ENCODE measurements at places on chromosomes 1 and 21.

GRCh38 chr1:45658171-45658570 is 28.2 kb downstream of the GPBP1L1 start:
- DNase-seq: no peak

DNA sequence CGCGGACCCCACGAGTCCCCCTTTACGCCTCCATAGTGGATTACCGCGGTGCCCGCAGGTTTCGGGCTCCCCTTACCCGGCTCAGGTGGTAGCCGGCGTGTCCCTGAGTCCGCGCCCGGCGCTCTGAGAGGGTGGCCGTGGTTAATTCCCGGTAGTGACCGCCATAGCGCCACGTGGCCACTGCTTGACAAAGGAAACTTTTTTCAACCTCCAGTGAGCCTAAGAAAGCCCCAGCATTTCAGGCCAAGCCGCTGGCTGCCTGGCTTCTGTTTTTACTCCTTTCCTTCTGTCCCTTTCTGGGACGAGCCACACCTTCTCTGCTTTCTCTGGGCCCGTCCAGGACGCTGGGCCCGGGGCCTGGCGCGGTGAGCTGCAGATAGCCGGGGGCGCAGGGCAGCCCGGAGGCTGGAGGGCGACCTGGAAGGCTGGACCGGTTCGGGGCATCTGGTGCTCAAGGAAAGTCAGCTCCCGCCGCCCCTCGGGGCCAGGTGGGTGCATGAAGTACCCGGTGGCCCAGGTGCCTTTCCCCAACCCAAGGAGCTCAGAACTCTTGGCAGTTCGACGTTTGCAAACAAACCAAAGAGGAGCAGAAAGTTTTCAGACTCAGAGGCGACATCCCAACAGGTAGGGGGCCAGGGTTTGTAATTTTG is 540 bp upstream of the C1orf198 start:
- DNase-seq: no peak

DNA sequence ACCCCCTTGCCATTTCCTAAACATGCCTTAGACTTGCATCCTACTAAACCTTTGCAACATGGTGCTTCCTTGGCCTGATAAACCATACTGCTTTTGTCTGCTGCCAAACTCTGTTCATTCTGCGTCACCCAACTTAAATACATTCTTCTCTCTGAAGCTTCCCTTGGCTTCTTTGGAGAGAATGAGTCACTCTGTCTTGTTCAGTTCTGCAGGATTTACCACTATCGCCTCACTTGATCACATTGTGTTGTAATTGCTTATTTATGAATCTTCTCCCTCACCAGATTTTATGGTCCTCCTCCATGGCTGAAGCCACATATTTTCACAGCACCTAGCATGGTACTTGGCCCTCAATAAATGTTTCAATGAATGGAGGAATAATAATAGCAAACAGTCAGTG is 21.7 kb upstream of the TUT4 start:
- no peak for DNase-seq

GRCh38 chr1:211612786-211613107 is 33.8 kb upstream of the SLC30A1 start:
- DNase-seq: no peak

GRCh38 chr21:42666023-42666747 is 12.8 kb downstream of the PDE9A start:
- DNase-seq: no peak

DNA sequence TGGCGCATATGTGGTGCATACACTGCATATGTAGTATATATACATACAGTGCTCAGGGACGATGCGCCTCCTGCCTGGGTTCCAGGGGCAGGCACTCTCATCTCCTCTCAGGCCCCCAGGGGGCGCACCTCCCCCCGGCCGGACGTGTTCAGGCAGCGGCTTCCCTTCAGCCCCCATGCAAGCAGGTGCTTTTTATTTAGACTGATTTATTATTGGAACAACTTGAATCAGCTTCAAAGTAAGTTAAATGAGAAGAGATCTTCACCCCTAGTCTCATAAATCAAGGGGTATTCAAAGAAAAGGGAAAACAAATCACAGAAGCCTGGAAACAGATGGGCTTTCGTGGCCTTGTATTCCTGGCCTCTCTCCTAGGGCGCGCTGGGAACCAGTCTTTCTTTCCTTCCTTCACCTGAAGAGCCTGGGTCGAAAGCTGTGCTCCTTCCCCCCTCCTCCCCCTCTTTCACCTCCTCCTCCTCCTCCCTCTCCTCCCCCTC is 64.6 kb downstream of the UBIAD1 start:
- peak; percentile 31 for DNase-seq

- DNase-seq: no peak
These were observed 378.9 kb downstream of the TTLL7 start for GRCh38 chr1:83620016-83620415.

- peak; percentile 42 for DNase-seq
These were observed at the start of gene PBX1 for GRCh38 chr1:164558461-164559341. TSS of gene PBX1 (plus strand) at chr1:164559184.

DNA sequence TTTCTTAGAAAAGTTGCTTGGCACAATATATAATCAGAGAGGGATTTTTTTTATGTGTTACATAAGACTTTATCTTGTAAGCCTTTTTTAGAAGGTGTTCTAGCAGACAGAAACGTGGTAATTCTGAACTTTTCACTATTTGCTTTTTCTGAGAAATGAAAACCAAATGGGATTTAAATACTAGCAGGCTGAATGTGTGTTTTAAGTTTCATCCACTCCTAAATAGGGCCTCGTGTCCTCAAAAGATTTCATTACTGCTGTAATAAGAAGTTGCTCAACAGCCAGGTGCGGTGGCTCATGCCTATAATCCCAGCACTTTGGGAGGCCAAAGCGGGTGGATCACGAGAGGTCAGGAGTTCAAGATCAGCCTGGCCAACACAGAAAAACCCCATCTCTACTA is 44.7 kb upstream of the FMO2 start:
- no peak for DNase-seq

DNA sequence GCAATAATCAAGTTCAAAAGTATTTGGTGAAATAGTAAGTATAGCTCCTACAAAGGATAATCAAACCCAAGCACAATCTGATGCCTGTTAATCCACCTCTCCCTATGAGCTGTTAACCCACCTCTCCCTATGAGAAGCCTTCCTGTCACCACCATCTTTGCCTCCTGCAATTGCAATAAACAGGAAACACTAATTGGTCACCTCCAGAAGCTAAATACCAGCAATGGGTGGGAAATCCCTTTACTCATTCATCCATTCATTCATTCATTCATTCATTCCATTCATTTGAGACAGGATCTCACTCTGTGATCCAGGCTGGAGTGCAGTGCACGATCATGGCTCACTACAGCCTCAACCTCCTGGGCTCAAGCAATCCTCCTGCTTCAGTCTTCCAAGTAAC is 132.8 kb downstream of the RERE start:
- no peak for DNase-seq

DNA sequence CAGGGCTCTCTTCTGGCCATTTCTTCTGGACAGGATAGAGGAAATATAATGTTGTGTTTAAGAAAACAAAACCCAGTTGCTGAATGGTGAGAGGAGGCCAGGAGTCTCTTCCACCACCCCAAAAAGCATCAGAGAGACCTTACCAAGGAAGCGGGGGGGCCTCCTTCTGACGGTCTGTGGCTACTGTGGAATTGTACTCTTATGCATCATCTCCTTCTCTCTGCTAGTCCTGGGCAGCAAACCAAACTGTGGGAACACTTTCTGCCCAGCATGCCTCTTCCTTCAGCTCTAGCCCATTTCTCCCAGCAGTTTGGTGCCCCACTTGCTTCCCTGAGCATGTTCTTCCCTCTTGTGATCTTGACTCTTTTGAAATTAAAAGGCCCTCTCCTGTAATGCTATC is 157.7 kb downstream of the HHIPL2 start:
- no peak for DNase-seq

DNA sequence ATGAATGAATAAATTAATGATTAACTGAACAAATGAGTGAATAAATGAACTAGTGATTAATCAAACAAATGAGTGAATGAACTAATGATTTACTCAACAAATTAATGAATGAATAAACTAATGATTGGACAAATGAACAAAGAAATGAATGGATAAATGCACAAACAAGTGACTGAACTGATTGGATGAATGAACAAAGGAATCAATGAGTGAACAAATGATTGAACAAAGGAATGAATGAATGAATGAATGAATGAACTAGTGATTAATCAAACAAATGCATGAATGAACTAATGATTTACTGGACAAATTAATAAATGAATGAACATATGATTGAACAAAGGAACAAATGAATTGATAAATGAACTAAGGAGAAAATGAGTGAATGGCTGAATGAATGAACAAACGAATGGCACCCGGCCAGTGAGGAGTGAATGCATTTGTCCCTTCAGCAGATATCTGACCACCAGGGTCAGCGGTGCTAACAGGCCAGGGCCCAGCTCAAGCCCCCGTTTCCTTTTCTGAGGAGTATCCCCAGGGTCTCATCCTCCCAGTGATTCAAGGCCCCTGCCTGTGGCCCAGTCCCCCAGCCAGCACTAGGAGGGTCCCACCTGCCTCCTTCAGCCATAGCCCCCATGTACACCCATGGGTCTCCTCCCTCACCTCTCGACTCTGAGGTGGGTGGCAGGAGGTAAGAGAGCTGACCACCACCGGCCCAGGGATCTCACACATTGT is 49.9 kb downstream of the WNT9A start:
- no peak for DNase-seq

DNA sequence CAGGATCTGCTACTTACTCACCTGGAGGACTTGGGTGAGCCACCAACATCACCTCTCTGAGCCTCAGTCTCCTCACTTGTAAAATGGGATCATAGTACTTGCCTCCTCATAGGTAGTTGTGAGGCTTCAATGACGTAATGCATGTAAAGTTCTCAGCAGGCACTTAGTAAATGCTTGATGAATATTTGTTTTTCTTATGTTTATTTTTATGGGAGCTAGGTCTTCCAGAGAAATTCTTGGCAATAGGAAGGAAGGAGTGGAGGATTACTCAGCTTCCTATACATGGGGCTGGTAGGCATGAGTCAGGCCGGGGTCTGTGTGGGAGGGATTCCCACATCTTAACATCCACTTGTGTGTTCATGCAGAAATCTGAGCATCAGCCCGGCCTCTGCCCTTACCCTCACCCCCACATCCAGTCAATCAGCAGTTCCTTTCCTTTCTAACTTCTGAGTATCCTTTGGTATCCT is 95.4 kb upstream of the USP24 start:
- no peak for DNase-seq

DNA sequence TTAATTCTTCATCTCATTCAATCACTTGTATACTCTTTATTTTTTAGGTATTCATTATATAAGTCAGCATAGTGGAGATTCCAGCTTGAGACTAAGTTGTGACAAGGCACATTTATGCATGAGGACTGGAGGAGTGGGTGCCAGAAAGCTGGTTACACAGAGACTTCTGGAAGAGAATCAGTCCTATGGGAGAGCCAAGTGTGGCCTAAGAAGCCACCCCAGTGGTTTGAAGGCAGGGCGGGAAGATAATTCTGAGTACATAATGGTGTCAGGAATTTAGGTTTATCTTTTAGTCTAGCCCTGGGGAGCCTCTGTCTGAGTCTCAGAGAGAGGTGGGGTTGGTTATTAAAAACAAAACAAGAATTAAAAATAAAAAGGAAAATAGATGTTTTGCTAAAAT is 83.0 kb downstream of the SPAG17 start:
- no peak for DNase-seq

GRCh38 chr1:6287431-6287886 is 26.6 kb upstream of the GPR153 start:
- no peak for DNase-seq

DNA sequence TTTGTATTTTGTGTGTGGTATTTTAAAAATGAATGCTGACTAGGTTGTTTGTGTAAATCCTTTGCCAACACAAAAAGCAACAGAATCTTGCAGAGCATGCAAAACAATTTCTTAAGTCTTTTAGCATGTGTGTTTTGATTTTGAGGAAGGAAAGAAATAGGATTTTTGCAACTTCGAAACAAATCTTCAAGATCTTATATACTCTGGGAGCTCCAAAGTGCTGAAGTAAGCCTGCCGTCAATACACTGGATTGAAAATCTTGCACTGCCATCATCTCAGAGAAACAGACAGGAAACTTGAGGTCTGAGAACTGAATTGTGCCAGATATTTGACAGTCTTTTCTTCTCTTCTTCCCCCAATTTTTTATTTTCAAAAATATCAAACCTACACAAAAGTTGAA is 29.3 kb upstream of the DISP1 start:
- no peak for DNase-seq

GRCh38 chr1:29258976-29259801 is 22.9 kb downstream of the PTPRU start:
- DNase-seq: no peak

GRCh38 chr1:186681801-186682200 is 1.6 kb upstream of the PTGS2 start:
- no peak for DNase-seq

DNA sequence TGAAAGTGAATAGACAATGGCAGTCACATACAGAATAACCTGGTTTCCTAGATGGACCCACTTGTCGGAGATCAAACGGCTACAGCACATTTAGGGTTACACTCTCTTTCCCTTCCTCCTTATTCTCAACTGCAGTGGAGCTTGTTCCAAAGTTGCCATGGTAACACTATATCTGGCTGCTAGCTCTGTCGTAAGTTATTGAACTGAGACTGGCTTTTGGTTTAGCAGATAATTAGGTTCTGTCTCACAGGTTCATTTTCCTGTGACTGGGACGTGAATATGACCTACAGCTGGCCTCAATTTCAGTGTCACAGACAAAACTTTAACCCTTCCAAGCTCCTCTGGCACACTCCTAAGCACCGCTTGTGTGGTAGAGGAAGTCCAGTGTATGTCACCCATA is 875.8 kb downstream of the USP25 start:
- DNase-seq: no peak

- DNase-seq: no peak
These were observed 39.0 kb upstream of the CD5L start for GRCh38 chr1:157880621-157881020.

DNA sequence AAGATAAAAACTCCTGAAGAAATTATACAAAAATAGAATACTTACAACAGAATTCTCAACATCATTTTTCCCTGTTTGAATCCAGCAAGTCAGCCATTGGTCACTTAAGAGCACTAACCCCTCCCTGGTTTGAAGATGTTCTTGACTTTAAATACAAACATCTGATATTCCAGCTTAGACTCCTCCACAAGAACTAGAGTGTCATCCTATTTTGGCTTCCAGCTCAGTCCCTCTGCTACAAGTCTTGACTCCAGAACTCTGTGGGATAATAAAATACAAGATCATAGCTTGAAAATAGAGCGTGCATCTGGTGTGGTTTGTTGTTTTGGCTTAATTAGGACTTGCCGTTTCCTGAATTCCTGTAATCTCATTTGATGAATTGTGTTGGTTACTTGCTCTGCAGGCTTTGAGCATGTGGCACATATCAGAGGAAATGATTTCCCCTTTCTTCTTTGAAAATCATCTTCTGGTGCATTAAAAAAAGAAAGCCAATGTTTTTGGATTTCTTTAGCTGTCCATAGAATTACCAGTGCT is 63.7 kb upstream of the DPT start:
- DNase-seq: no peak
